ENCODE measurements at places on chromosomes 2 and 18. TPM values are rescaled to one million over a fixed set of nuclear protein-coding genes. Genes with fewer than 3 reads are reported as not detected.

- peaks cover 36% of the 10 kb centered on the region for H3K4me1 ChIP-seq
- H3K36me3 ChIP-seq, result peaks cover 31% of the 10 kb centered on the region
- H3K4me3 ChIP-seq, result no peak within 1 kb of the TSS
- H3K27ac ChIP-seq, result no peak within 1 kb of the TSS
Observed at GRCh38 chr2:68734688-68735525, at the start of gene ARHGAP25. TSS of gene ARHGAP25 (plus strand) at chr2:68734811. CDS start at chr2:68735200, 389 bp downstream.

- H3K4me1 ChIP-seq, result no peaks in the 10 kb centered on the region
- H3K36me3 ChIP-seq, result no peaks in the 10 kb centered on the region
Observed at GRCh38 chr2:29238497-29238896, 123.3 kb downstream of the CLIP4 start.

- no peak overlapping the region for H3K27ac ChIP-seq
- H3K4me3 ChIP-seq, result no peak overlapping the region
- no peaks in the 10 kb centered on the region for H3K4me1 ChIP-seq
- no peaks in the 10 kb centered on the region for H3K36me3 ChIP-seq
- no peaks in the 10 kb centered on the region for H3K27me3 ChIP-seq
Observed at GRCh38 chr2:56540916-56541315, 357.1 kb downstream of the CCDC85A start.

DNA sequence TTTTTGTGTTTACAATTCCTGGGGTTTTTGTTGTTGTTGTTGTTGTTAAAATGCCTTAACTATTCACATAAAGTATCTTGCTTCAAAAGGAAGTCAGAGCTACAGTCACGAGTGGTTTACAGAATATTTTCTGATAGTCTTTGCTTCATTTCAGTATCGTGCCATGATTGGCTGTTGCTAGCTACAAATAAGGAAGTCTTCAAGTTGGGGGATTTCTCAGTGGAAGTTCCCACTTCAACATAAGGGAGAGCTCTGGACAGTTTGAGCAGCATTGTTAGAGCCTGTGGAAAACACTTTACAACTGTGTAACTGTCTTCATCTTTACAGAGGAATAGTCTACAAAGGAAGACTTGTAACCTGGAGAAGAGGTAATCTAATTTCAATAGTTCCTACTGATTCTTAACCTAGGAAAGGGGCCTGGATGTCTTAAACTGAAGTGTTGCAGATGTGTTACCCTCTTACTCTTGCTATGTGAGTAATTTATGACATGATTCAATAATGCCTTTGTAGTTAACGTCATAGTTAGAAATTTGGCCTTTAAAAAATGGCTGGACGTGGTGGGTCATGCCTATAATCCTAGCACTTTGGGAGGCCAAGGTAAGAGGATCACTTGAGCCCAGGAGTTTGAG is 23.4 kb upstream of the TANK start:
- peak overlapping the region; percentile 96 for H3K4me3 ChIP-seq
- peak overlapping the region; percentile 100 for H3K27ac ChIP-seq
- peaks cover 45% of the 10 kb centered on the region for H3K4me1 ChIP-seq
- H3K27me3 ChIP-seq, result no peaks in the 10 kb centered on the region
- peak; percentile 35 for DNase-seq
- H3K36me3 ChIP-seq, result peaks cover 12% of the 10 kb centered on the region

DNA sequence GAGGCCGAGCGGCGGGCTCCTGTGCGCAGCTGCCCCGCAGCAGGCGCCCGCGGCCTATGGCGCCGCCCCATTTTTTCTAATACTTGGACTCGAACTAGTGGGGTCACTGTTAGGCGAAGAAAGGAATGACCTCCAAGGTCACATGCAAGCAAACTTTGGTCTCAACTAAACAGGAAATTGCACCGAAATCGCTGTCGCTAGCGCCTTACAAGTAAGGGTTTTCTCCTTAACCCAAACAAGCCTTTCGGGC is 339 bp downstream of the ACAA2 start:
- no peak for DNase-seq
- peaks cover 40% of the 10 kb centered on the region for H3K4me1 ChIP-seq
- peak overlapping the region; percentile 95 for H3K27ac ChIP-seq
- no peaks in the 10 kb centered on the region for H3K27me3 ChIP-seq
- peak overlapping the region; percentile 91 for H3K4me3 ChIP-seq
- H3K36me3 ChIP-seq, result peaks cover 27% of the 10 kb centered on the region

GRCh38 chr2:5235701-5236100 is 456.5 kb upstream of the SOX11 start:
- no peaks in the 10 kb centered on the region for H3K27me3 ChIP-seq
- DNase-seq, result no peak
- H3K27ac ChIP-seq, result no peak overlapping the region
- no peaks in the 10 kb centered on the region for H3K36me3 ChIP-seq
- H3K4me1 ChIP-seq, result no peaks in the 10 kb centered on the region

DNA sequence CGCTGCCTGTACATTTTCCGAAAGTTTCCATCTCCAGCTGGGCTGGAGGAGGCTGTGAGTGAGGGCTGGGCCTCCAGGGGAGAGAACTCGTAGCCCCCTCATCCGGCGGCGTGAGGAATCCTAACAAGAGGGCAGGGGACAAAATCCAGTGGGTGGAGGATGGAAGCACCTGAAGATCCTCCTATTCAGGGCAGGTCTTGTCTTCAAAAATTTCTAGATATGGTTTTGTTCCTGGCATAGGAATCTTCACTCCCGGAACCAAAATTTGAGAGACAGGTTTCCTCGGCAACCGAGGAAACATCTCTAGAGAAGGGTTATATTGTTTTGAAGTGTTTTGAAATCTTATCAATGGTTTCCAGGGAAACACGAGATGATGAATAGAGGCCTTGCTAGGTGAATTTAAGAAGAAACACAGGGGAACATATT is 136.7 kb downstream of the SH3BP4 start:
- H3K4me3 ChIP-seq, result no peak overlapping the region
- no peaks in the 10 kb centered on the region for H3K4me1 ChIP-seq
- H3K27ac ChIP-seq, result no peak overlapping the region
- H3K27me3 ChIP-seq, result peaks cover 23% of the 10 kb centered on the region
- DNase-seq, result no peak

DNA sequence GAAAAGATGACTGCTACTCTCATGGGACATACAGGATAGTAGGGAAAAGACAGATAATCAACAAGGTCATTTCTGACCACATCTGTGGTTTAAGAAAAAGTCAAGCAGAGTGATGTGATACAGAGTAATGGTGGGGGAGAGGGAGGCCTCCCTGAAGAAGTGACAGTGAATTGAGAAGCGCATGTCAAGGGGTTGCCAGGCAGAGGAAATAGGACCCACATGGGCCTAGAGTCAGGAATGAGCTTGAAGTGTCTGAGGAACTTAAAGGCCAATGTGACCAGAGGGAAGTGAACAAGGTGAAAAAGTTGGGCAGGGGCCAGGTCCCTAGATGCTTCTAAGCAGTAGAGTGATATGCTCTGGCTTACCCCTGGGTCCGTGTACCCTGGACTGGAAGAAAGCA is 113.5 kb upstream of the PPP1CB start:
- no peaks in the 10 kb centered on the region for H3K27me3 ChIP-seq
- no peak overlapping the region for H3K27ac ChIP-seq
- H3K4me1 ChIP-seq, result peaks cover 6% of the 10 kb centered on the region
- H3K4me3 ChIP-seq, result no peak overlapping the region
- no peaks in the 10 kb centered on the region for H3K36me3 ChIP-seq
- no peak for DNase-seq

GRCh38 chr2:238236571-238236970 is 3.3 kb downstream of the HES6 start:
- no peak overlapping the region for H3K27ac ChIP-seq
- peaks cover 12% of the 10 kb centered on the region for H3K4me1 ChIP-seq
- peaks cover 23% of the 10 kb centered on the region for H3K27me3 ChIP-seq
- no peak overlapping the region for H3K4me3 ChIP-seq

- no peak for DNase-seq
- no peaks in the 10 kb centered on the region for H3K4me1 ChIP-seq
- no peak overlapping the region for H3K27ac ChIP-seq
Observed at GRCh38 chr18:6668836-6669235, 60.7 kb upstream of the ARHGAP28 start.

DNA sequence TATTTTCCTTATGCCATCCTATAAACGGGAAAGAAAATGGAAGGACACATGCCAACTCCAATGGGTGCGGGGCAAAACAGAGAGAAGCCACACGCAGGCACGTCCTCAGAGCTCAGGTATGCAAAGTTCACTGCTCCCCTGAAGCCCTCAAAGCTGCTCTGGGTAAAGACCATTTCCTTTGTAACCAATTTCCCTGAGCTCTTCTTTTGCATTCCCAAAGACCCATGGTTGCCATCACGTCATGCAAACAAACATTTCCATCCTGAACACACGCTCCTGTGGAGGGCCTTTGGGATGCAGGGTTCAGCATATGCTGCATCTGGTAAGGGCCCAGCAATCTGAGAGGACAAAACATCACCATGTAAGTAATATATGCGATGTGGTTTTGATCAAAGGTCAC is 69.4 kb downstream of the EMILIN2 start:
- peak overlapping the region; percentile 69 for H3K27ac ChIP-seq
- H3K27me3 ChIP-seq, result no peaks in the 10 kb centered on the region
- H3K36me3 ChIP-seq, result peaks cover 55% of the 10 kb centered on the region
- H3K4me3 ChIP-seq, result no peak overlapping the region
- peaks cover 10% of the 10 kb centered on the region for H3K4me1 ChIP-seq

DNA sequence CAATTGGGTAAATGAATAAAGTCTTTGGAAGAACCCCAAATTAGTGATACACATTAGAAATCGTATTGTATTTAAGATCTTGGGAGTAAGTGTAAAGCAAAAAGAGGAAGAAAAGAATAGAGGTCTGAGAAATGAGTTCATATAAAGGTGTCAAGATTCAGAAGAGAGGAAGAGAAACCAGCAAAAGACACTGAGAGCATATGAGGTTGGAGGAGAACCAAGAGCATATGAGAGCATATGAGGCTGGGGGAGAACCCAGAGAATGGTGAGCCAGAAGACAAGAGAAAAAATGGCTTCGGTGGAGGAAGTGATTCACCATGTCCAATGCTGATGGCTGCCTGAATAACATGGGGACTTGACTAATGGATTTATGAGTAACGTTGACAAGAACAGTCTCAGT is 620.1 kb upstream of the GCFC2 start:
- H3K27me3 ChIP-seq, result no peaks in the 10 kb centered on the region
- no peaks in the 10 kb centered on the region for H3K4me1 ChIP-seq
- H3K36me3 ChIP-seq, result no peaks in the 10 kb centered on the region
- H3K4me3 ChIP-seq, result no peak overlapping the region
- no peak overlapping the region for H3K27ac ChIP-seq

GRCh38 chr2:2826209-2826551 is 495.1 kb upstream of the MYT1L start:
- DNase-seq, result no peak
- no peak overlapping the region for H3K4me3 ChIP-seq
- no peaks in the 10 kb centered on the region for H3K36me3 ChIP-seq
- no peaks in the 10 kb centered on the region for H3K27me3 ChIP-seq
- no peaks in the 10 kb centered on the region for H3K4me1 ChIP-seq
- H3K27ac ChIP-seq, result no peak overlapping the region

GRCh38 chr2:119873350-119874315 is 113.9 kb downstream of the PTPN4 start:
- H3K4me3 ChIP-seq, result no peak overlapping the region
- H3K27ac ChIP-seq, result no peak overlapping the region
- no peak for DNase-seq
- peaks cover 11% of the 10 kb centered on the region for H3K36me3 ChIP-seq
- H3K27me3 ChIP-seq, result no peaks in the 10 kb centered on the region

- no peak overlapping the region for H3K27ac ChIP-seq
- no peak overlapping the region for H3K4me3 ChIP-seq
- H3K36me3 ChIP-seq, result no peaks in the 10 kb centered on the region
- no peak for DNase-seq
Observed at GRCh38 chr2:109065391-109065734, 63.6 kb upstream of the SH3RF3 start.

DNA sequence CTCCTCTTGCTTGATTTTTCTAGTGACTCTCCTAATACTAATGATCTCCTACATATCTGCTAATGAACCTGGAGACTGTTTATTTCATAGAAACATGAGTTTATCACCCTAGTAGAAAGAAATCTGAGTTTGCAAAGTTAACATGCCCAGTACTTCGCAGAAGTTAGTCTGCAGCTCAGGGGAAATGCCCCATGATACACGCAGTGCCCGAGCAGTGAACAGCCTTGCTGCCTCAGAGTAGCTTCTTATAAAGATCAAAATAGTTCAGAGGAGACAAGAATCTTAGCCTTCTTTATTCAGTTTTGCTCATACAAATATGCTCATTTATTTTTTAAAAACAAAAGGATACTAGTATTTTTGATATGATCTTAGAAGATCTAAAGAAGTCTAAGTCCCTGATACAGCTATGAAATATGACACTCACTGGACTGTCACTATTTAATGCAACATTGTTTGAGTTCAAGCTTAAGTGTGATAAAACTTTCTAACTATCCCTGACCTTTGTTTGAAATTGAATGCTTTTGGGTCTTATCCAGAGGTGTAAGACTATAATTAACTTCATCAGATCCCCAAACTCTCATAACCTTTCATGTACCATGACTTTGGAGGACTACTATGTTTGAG is 20.5 kb downstream of the FRZB start:
- H3K27me3 ChIP-seq, result peaks cover 11% of the 10 kb centered on the region
- H3K4me1 ChIP-seq, result no peaks in the 10 kb centered on the region
- no peak overlapping the region for H3K27ac ChIP-seq
- DNase-seq, result no peak
- H3K4me3 ChIP-seq, result no peak overlapping the region

DNA sequence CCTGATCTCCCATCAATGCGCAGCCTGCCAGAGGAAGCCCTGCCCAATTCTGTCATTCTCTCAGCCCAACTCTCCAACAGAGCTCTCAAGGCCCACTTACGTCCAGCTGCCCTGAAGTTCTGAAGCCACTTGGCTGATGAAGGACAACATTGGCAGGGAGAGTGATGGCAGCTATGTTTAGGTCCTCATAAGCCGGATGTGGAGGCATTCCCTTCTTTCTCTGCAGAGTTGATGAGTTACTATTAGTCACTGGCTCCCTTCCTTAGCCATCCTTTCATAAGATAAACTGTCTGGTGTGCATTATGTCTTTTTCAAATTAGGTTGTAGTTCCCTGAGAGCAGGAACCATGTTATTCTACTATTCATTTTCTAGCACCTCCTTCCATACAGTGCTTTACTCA is 22.5 kb upstream of the TACR1 start:
- H3K27ac ChIP-seq, result no peak overlapping the region
- peaks cover 5% of the 10 kb centered on the region for H3K27me3 ChIP-seq
- H3K4me1 ChIP-seq, result no peaks in the 10 kb centered on the region
- DNase-seq, result no peak
- H3K4me3 ChIP-seq, result no peak overlapping the region
- H3K36me3 ChIP-seq, result no peaks in the 10 kb centered on the region

MDH1B gene
- total RNA-seq, result 0.87 TPM

IKZF2 gene
- 8.1 TPM for total RNA-seq

AGAP1 gene
- total RNA-seq, result 1.8 TPM

HOXD9 gene
- not detected for total RNA-seq

NAT8 gene
- total RNA-seq, result not detected

IL36A gene
- total RNA-seq, result not detected

REG1A gene
- total RNA-seq, result not detected

CCBE1 gene
- total RNA-seq, result not detected
